Neural progenitor cell (in vitro differentiated cells): ENCODE measurements at places on chromosomes 5 and 9.

DNA sequence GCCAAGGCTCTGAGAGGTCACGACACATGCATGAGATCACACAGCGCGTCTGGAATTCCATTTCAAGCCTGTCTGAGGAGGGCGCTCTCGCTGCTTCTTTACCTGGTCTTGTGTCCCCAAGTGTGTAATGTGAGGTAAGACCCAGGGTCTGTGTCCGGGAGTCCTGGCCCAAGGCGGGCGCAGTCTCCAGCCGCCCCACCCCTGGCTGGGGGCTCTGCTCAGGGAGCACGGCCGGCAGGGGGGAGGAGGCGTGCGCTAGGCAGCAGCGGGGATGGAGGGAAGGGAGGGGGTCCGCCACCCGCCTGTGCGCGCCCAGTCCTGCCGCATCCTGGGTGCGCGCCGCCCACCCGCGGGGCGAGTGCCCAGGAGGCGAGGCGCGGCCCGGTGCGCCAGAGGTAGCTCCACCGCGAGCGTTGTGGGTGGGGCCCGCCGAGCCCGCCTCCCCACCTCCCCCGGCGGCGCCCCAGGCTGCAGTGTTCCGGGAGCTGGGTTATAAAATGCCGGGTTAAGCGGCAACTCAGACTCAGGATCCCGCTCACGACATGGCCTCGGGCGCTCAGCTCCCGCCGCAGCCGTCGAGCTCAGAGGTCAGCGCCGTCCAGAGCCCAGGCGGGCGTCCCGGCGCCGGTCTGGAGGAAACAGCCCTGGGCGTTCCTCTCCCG is at the start of gene CCNI2:
Gene CCNI2, plus strand, starts transcription at position 473 of the 662 bp plus-strand sequence. Its CDS starts 70 bp downstream, at position 543.
- peak; percentile 70 for DNase-seq

DNA sequence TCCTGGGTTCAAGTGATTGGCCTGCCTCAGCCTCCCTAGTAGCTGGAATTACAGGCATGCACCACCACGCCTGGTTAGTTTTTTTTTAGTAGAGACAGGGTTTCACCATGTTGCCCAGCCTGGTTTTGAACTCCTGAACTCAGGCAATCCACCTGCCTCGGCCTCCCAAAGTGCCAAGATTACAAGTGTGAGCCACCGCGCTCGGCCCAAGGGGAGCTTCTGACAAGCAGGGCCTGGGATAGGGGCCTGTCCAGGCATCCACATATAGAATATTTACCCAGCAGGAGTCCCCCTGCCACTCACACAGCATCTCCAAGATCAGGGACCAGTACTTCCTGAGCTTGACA is 10.1 kb downstream of the IRF1 start:
- DNase-seq = no peak

DNA sequence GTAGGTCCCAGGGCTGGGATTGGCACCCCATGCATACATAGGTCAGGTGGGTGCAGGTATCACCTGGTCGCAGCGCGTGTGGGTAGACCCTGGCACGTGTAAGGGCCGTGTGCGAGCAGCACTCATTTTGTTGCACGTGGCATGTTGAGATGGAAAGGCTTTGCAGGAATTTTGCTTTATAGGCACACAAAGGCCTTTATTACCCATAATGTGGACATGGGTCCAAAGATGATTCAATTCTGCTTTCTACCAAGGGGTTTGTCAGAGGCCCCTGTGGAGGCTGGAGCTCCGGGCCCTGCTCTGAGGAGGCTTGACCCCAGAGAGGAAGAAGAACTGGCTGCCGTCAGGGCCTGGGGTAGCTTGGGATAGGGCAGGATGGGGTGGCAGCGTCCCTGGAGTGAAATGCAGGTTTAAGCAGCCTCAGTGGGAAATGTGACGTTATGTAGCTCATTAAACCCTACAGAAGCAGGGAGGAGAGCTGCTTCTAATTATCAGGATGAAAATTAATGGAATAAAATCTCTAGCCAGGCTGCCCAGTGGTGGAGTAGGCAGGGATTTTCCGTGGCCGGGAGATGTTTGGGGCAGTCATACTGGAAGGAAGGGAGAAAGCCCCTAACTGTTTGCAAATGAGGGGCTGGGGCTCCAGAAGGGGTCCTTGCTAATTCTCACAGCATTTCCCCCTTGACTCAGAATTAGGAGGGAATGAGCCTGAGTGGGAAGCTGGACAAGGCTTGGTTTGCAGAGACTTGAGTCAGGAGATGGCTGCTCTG is 103.3 kb upstream of the PITX1 start:
- DNase-seq = no peak

GRCh38 chr5:142636093-142636492 is 49.8 kb downstream of the FGF1 start:
- DNase-seq = no peak

DNA sequence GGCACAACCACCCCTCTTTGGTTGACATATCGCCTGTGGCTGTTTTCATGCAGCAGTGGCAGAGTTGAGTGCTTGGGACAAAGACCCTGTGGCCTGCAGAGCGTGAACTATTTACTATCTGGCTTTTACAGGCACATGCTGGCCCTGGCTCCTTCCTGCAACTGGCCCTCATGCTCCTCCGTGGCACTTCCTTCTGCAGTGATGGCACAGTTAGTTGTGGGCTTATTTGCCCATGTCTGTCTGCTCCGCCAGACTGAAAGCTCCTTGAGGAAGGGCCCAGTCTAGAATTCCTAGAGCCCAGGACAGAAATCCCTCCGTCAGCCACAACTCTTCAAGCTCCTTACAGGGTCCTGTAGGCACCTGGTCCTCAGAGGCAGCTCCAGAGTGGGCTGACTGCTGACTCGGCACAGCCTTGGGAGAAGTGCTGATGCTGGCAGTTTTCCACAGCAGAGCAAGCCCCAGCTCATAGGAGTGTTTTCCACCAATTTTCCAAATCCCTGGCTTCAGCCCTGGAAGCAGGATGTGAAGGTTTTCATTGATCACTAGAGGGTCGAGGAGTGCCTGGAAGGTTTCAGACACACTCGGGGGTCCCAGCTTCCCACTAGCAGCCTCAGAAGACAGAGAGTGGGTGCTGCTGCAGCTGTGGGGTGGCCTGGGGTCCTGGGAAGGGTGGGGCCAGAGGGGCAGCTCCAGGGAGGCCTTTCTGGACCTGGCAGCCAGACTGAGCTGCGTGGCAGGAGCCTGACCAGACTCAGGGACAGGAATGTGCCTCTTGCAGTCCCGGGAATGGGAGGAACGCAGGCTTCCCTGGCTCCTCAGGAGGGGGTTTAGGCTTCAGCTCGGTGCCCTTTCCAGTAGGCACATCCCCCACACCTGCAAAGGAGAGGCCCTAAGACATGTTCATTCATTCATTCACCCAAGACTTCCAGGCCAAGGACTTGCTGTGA is 56.5 kb upstream of the ANGPTL2 start:
- DNase-seq = peak; percentile 31

DNA sequence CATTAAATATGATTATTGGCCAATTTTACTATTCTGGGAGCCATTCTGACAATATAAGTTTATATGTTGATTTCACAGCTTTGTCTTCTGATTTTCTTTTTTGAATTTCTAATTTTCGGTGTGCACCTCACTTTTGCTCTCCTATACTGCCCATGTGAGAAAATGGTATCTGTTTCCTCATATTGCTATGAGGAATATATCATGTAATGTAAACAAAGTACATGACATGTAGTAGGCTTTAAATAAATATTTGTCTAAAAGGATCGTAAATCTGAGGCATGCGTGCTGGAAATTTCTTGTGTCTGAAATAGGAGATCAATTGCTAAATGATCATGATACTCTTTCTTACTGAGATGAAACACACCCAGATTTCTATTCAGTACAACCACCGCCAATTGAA is 119.9 kb downstream of the ZDHHC21 start:
- DNase-seq = no peak

DNA sequence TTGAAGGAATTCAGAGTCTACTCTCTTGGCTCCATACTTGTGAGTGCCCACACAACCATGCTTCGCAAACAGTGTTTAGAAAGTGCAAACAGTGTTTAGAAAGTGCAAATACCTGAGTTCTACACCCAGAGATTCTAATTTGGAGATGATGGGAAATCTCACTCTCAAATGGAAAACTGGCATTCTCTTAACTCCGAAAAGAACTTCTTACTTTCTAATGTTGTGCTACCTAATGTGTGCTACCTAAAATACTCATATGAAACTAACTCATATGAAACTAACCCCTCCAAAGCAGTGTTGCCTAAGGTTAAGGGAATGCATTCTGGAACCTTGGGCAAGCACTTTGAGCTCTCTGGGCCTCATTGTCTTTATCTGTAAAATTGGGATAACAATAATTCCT is 55.5 kb upstream of the ZNF366 start:
- no peak for DNase-seq

- no peak for DNase-seq
These were observed 56.9 kb upstream of the VCAN start for GRCh38 chr5:83414601-83415000.

GRCh38 chr5:68911840-68912690 is 181.7 kb upstream of the SLC30A5 start:
- DNase-seq = no peak

- DNase-seq = peak; percentile 88
These were observed 53.7 kb downstream of the PAX5 start for GRCh38 chr9:36980148-36980974.

DNA sequence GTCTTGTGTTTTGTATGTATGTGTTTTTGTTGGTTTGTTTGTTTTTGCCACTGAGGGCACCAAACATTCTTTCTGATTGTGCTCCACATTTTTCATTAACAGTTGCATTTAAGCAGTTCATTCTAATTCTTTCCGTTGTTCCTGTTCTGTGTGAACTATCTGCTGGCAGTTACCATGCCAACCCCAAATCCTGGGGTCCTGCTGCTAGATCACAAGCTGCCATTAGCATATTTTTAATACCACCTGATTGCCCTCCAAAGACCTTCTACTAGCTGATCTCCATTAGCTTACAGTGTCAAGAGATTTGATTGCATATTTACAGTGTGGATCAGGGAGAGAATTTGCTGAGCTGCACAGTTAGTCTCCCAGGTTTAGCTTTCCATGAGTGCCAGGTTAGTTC is 40.6 kb upstream of the STARD4 start:
- peak; percentile 36 for DNase-seq

- DNase-seq = no peak
These were observed 720.2 kb upstream of the TYRP1 start for GRCh38 chr9:11973011-11973410.
